Stromal cell of bone marrow (primary cell): ENCODE measurements at places on chromosomes 6 and 20.

DNA sequence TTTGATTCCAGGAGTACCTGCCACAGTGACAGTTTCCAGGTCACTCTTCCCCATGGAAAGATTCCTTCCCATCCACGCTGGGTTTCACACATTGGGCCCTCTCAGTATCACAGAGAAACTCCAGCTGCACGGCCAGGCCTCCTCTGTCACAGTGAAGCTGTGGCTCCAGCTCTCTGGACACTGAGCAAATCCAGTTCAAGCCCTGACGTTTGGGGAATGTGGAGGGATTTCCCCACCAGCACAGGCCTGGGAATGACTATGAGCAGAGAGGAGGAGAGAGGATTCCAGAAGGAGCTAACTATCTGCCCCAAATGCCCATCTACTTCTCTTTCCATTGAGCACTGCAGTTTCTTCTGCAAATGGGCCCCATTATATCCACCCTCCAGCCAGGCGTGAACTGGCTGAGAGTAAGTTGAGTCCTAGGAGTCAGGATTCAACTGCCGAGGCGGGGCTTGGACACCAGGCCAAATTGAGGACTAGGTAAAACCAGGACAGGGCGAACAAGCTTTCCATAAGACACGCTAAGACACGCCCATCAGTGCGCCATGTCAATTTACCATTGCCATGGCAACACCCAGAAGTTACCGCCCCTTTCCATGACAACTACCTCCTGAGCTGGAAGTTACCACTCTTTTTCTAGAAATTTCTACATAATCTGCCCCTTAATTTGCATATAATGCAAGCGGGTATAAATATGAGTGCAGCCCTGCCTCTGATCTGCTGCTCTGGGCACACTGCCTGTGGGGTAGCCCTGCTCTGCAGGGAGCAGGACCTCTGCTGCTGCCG is 9.2 kb upstream of the BNIP5 start:
- DNase-seq = no peak

- peak; percentile 41 for DNase-seq
Measured at GRCh38 chr20:49446808-49447207, 35.7 kb downstream of the KCNB1 start.

DNA sequence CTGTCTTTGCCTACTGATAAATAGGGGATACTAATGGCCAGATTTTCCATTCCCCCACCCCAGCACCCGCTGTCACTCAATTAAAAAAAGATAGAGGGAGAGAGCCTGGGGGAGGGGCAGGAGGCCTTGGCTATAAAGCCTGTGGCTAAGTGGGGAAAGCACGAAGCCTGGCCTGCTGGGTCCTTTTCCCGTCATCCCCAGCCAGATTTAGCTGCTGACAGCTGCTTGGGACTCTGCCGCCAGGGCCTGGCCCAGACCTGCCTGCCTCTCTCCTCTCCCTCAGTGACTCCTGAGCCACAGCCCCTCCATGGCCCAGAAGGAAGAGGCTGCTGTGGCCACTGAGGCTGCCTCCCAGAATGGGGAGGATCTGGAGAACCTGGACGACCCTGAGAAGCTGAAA is at the start of gene APOBEC2:
APOBEC2 (plus strand) TSS at position 162 of the 400 bp plus-strand sequence; CDS start at position 308, 146 bp downstream.
- DNase-seq = no peak

- no peak for DNase-seq
Measured at GRCh38 chr6:21666201-21666691, 72.7 kb downstream of the SOX4 start.

GRCh38 chr20:10649797-10650160 is 24.0 kb downstream of the JAG1 start:
- DNase-seq = no peak
